ENCODE measurements at places on chromosomes 16 and 17.

DNA sequence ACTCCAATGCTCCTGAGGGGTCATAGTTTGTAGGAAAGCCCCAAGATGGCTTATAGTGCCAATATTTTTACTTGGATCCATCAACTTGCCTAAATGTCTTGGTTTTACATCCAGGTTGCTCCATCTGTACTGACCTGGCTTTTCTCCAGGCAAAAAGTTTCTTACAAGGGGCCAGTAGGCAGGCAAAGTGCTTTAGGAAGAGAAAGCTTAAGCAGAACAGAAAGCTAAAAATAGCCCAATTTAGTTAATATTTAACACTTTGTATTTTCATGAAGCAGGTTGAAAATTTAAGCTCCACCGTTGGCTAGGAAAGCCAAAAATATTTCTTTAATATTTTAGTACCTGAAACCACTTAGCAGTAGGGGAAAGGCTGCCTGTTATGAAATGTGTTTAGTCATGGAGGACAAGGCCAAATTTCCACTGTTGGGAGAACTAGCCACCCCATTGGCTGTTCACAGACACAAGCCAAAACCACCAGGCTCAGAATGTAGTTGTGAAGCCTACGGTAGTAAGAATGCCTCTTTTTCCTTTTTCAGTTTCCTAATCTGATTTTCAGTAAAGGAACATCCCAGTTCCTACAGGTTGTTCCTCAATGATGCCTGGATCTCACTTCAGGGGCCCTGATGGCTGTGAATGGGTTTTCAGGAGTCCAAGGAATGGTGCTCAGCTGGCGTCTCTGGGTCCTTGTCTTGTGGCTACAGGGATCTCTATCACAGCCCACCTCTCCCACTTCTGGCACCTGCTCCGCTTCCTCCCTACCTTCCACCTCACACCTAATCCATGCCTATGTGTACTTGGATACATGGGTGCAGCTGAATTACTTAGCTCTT lies 324.8 kb downstream of the PMP22 start:
- DNase-seq, result no peak

- no peak for DNase-seq
Observed at GRCh38 chr16:85181739-85182129, 69.5 kb upstream of the CIBAR2 start.

GRCh38 chr17:58480090-58480489 lies 8.1 kb downstream of the HSF5 start:
- DNase-seq, result no peak

DNA sequence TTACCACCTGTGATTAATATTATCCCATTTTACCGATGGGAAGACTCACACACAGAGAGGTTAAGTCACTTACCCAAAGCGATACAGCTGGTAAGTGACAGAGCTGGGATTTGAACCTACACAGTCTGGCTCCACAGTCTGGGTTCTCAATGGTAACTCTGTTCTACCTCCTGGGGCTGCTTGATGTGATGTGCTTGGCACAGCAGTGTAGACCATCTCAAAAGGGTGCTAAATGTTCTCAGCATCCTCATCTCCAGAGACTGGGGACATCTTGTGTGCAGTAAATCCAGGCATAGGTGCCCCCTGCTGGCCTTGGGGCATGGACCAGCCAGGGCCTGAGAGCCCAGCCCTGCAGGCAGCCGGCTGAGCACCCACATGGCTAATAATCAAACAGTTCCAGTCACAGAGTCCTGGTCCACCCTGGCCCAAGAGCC lies 15.4 kb upstream of the KATNB1 start:
- DNase-seq, result peak; percentile 49

- no peak for DNase-seq
Observed at GRCh38 chr16:86899151-86899550, 320.8 kb downstream of the FOXL1 start.

DNA sequence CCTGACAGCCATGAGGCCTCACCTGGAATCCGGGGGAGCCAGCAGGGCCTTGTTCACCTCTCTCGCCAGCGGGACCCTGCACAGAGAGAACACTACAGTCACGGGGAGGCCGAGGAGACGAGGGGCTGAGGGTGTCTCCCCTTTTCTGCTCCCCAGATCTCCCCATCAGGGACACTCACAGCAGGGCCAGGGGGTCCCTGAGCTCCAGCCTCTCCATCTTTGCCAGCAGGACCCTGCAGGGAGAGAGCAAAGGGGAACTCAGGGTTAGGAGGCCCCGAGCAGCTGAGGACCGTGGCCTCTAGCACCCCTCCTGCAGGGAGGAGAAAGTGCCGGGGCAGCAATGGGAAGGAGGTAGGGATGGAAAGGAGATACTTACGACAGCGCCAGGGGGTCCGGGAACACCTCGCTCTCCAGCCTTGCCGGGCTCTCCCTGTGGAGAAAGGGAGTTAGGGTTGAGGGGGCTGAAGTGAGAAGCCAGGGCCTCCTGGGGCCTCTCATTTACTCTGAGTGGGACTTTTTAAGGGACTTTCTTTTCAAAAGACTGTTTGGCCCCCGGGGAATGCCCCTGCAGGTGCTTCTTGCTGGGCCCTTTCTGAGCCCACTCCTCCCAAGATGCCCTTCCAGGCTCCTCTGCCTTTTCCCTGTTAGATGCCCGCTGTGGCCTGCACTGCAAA lies 8.7 kb downstream of the COL1A1 start:
- DNase-seq, result no peak

DNA sequence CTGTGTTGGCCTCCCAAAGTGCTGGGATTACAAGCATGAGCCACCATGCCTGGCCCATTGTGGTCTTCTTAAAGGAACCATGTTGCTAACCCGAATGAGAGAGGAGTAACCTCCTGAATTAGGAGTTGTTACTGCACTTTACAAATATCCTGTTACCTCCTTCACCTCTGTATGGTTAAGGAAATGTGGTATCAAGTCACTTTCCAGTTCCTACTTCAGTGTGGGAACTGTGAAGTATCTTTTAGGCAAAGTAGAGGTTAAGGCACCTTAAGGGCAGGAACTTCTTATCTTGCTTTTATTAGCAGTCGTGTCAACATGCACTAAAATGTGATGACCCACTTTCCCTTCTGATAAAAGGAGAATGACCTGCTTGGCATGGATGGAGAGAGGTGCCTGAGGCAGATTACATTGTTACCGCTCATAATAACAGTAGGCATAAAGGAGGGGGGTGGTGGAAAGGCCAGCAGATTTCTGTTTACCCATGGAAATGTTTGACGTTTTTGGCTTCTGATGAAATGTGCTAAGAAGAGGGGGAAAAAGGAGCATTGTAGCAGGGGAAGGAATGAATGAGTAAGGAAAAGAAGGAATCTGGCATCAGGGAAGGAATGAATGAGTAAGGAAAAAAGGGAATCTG lies 28.5 kb downstream of the FTO start:
- DNase-seq, result no peak

- no peak for DNase-seq
Observed at GRCh38 chr17:40536295-40537171, 28.7 kb downstream of the CCR7 start.

- DNase-seq, result no peak
Observed at GRCh38 chr16:59612094-59612493, 878.0 kb upstream of the GOT2 start.

GRCh38 chr16:78246559-78246958 lies 147.1 kb downstream of the WWOX start:
- no peak for DNase-seq

DNA sequence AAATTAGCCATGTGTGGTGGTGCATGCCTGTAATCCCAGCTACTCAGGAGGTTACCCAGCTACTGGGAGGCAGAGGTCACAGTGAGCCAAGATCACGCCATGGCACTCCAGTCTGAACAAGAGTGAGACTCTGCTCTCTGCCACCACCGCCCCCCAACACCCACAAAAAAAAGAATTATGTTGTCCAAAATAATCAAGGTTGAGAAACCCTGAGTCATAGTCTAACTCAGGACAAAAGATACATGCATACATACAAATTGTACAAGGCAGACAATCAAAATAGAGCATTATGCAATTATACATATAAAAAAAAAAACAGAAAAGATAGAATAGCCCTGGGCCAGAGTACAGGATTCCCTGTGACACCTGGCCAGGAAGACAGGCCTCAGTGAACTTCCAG lies 6.6 kb upstream of the KPNB1 start:
- no peak for DNase-seq

GRCh38 chr16:12811441-12812383 lies 8.0 kb upstream of the CPPED1 start:
- no peak for DNase-seq

GRCh38 chr16:54070789-54071343 lies 215.7 kb downstream of the IRX3 start:
- no peak for DNase-seq

- DNase-seq, result peak; percentile 63
Observed at GRCh38 chr16:71807905-71808592, 585 bp downstream of the AP1G1 start.

GRCh38 chr17:82031303-82031884 lies at the start of gene RAC3:
RAC3 (plus strand) TSS chr17:82031678; CDS start chr17:82031762, 84 bp downstream.
- DNase-seq, result no peak

GRCh38 chr16:9048302-9048700 lies 43.1 kb upstream of the HAPSTR1 start:
- no peak for DNase-seq

DNA sequence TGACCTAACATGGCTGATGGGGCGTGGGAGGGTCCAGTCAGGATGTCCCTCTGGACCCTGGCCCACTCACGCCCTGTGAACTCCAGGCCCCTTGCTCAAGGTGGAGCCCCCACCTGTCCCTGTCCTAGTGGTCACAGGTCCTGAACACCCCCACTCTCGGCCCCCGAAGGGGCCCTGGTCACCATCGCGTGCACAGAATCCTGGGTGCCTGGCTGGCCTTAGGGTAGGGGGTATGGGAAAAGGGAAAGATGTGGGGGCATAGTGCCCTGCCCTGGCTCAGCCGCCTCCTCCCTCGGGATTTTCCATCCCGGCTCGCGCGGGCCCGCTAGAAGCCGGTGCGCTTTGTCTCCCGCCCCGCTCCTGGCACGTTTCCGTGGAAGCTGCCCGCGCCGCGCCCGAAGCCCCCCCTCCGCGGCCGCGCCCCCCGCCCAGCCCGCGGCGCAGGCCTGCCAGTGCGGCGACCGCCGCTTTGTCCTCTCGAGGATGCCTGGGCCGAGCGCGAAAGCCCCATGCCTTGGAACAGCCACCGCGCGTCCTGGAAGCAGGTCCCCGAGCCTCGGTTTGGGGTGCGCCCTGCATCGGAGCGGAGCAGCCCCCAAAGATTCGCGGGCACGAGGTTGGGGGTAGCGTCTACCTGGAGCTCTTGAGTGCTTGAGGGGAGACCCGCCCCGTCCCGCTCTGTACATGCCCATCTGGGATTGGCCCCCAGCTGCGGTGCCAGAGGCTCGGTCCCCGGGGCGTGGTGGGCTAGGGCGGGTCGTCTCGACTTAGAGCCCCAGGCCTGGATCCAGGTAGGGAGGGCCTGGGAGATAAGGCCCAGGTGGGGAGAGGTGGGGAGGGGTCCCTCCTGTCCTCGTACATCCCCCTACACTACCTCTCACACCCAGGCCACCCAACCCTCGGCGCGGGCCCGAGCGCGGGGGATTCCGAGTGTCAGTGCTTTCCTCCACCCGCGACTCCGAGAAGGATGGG lies 1.3 kb downstream of the SMPD3 start:
- no peak for DNase-seq

DNA sequence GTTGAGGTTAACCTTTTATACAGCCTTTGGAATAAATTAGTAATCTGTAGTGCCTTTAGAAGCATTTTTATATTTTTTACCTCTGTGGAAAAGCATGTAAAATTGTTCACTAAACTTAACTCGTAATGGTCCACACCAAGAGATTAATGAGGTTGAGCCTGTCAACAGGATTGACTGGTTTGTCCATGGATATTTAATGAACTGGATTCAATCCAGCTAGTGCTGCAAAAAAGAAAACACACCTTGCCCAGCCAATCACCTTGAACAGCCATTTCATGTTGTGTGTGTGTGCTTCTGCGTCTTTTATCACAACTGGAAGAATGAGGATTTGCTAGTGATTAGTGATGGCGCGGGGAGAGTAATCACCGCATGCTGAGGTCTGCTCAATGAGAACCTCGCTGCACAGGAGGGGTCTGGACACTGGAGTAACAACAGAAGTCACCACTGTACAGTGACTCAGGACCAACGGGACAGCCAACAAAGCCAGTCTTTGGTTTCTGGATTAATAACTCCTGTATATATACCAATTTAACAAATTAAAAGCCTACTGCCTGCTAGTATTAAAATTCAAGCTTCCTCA lies 33.7 kb downstream of the LITAFD start:
- no peak for DNase-seq

- DNase-seq, result no peak
Observed at GRCh38 chr17:225551-225950, 44.1 kb upstream of the DOC2B start.

- DNase-seq, result no peak
Observed at GRCh38 chr16:29842732-29843346, 20.2 kb downstream of the CDIPT start.

GRCh38 chr16:31094424-31095120 lies at the start of gene VKORC1:
VKORC1 (minus strand) TSS chr16:31094797; CDS start chr16:31094729, 68 bp downstream.
- DNase-seq, result peak; percentile 92

DNA sequence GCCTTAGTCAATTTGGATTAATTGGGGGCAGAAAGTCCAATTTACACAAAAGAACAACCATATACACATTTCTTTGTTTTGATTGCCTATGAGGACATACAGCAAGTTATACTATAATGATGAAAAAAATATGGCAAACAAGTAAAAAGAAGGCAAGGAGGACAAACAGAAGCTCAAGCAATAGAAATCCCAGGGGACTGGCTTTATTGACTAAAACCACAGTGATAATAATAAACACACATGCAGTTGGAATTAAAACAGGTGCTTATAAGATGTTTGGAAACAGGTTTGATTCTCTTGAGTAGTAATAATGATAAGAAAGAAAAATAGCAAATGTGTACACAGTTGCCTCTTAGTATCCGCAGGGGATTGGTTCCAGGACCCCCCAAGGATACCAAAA lies 176.4 kb downstream of the SHISA9 start:
- no peak for DNase-seq

GRCh38 chr16:17294856-17295255 lies 175.9 kb downstream of the XYLT1 start:
- DNase-seq, result no peak

DNA sequence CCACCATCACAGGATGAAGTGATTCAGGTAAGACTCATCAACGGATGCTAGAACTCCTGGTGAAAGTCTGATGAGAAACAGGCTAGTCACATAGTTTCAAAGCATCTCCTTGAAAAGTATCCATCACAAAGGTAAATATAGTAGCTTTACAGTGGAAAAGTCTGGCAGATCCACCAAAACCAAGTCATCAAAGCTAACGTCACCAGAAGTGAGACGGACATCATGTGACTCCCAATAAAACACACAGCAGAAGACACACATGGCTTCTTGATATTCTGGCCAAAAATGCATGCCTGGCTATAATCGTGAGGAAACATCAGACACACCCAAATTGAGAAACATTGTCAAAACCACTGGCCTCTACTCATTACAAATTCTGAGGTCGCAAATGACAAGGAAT lies 17.9 kb upstream of the TRPV3 start:
- no peak for DNase-seq

DNA sequence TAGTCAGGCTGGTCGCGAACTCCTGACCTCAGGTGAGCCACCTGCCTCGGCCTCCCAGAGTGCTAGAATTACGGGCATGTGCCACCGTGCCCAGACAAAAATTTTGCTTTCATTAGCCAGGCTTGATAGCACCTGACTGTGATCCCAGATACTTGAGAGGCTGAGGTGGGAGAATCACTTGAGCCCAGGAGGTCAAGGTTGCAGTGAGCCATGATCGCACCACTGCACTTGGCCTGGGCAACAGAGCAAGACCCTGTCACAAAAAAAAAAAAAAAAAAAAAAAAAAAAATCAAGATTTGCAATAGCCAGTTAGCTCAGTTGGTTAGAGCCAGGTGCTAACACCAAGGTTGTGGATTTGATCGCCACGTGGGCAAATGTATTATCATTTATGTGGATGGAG lies 6.1 kb upstream of the FXR2 start:
- no peak for DNase-seq

All from activated CD4-positive, alpha-beta T cell treated with anti-CD3 and anti-CD28 coated beads, Interleukin-2, amount 50 U/mL, for 48 hours (primary cell).